ENCODE measurements at places on chromosomes 5 and 9.

GRCh38 chr5:180669661-180670060, 20.3 kb upstream of the FLT4 start:
- no peak for DNase-seq

- DNase-seq: no peak
Observed at GRCh38 chr5:12911156-12911555, 1006.9 kb upstream of the CTNND2 start.

DNA sequence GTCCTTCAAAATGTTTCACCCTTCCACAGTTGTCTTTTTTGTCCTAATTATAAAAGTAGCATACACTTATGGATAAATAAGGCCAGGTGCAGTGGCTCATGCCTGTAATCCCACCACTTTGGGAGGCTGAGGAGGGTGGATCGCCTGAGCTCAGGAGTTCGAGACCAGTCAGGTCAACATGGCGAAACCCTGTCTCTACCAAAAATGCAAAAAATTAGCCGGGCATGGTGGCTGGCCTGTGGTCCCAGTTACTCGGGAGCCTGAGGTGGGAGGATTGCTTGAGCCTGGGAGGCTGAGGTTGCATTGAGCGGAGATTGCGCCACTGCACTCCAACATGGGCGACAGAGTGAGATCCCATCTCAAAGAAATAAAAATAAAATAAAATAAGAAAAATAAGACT, 1.6 kb downstream of the C5orf52 start:
- no peak for DNase-seq

DNA sequence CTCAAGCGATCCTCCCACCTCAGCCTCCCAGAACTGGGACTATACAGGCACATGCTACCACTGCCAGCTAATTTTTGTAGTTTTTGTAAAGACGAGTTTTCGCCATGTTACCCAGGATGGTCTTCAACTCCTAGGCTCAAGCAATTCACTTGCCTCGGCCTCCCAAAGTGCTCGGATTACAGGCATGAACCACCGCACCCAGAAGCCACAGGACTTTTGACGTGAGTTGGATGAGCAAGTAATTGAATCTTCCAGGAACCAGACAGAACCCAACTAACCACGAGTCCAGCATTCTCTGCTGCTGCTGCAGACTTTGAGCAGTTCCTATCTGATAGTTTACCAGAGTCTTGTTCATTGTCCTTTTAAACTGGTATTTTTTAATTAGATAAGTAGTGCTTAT, 9.6 kb upstream of the ATP6V0E1 start:
- DNase-seq: no peak

GRCh38 chr9:96141128-96141474, 160.9 kb downstream of the HSD17B3 start:
- DNase-seq: no peak

GRCh38 chr9:82480921-82481320, 492.3 kb downstream of the SPATA31D1 start:
- DNase-seq: no peak

GRCh38 chr9:124213396-124213795, 44.4 kb upstream of the NEK6 start:
- DNase-seq: no peak

DNA sequence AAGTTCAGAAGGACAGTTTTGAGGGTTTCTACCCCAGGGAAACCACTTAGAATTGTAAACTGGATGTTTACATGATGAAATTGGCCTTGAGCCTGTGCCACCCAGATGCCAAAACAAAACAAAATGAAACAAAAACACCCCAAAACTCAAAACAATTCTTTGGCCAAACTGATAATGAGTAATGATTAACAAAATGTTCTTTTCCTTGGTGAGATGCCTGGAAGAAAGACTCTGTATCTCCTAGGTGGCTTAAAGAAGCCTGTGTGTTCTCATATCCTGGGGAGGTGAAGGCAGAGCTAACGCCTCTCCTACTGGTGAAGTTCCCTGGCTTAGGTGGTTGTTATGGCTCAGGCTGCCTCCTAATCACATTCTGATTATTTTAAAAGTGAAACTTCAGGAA, 120.5 kb downstream of the NPR3 start:
- DNase-seq: peak; percentile 31

GRCh38 chr9:88791105-88791805, 200.0 kb upstream of the S1PR3 start:
- DNase-seq: peak; percentile 61

DNA sequence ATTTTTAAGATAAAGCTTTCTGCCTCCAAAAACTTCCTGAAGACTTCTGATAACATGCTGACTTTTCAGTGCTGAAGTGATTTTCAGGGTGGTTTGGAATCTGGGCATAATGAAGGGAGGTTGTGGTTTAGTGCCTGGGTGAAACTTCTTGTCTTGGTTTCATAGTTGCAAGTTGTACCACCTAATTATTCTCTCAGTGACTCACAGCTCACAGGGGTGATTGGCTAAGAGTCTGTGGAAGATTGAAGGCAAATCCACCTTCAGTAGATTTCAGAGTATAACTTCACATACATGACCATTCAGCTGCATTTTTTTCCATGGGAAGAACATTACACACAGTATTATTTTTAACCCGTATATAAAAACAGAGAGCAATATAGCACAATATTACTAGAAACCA, 199.9 kb downstream of the PTTG1 start:
- DNase-seq: no peak

- no peak for DNase-seq
Observed at GRCh38 chr5:56192246-56192645, 40.9 kb downstream of the ANKRD55 start.

DNA sequence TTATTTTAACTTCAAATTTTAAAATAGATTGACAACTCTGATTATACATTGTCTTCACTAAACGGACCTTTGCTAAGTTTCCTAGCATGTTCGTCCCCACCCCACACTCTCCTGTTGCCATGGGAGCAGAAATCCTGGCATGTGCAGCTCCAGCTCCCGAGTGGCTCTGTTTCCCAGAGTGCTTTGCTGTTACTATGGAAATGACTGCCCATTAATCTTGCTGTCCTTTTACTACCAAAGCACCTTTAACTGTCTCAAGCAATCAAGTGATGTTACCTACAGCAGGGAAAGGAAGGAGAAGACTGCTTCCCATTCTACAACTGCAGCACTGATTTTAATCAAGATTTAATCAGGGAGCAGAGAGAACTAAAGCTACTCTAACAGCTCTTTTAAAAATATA, 212.0 kb upstream of the KIF2A start:
- DNase-seq: peak; percentile 44

DNA sequence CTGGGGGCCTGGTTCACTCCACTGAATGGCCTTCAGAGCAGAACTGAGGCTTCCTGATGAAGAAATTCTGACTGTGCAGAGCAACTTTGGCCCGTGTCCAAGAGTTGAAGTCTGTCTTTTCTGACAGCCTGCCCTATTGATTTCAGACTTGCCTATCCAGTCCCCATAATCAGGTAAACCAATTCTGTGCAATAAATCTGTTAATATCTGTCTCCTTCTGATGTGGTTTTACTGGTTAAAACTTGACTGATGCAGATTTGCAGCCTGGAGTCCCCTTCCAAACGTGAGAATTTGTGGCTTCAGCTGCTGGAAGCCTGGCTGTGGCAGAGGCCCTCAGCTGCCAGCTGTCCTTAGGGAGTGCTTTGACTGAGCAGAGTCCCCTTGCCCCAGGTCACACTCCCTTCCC, 283.9 kb upstream of the ANKRD55 start:
- DNase-seq: peak; percentile 9

DNA sequence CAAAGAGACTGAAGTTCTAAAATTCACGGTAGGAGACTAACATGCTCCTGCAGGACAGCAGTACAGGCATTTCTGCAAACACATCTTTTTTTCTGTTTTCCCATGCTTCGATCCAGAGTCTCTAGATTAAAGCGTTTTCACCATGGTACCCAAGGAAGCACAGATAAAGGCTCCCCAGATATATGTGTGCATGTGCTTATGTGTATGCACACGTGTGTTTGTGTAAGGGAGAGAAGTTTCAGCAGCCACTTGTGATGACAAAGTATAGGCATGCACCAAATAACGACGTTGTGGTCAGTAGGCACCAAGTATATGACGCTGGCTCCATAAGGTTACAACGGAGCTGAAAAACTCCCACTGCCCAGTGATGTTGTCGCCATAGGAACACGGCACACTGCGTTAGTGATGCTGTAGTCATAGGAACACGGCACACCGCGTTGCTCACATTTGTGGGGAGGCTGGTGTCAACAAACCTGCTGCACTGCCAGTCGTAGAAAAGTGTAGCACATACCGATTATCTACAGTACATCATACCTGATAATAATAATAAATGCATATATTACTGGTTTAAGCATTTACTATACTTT, 21.7 kb downstream of the MED10 start:
- no peak for DNase-seq

DNA sequence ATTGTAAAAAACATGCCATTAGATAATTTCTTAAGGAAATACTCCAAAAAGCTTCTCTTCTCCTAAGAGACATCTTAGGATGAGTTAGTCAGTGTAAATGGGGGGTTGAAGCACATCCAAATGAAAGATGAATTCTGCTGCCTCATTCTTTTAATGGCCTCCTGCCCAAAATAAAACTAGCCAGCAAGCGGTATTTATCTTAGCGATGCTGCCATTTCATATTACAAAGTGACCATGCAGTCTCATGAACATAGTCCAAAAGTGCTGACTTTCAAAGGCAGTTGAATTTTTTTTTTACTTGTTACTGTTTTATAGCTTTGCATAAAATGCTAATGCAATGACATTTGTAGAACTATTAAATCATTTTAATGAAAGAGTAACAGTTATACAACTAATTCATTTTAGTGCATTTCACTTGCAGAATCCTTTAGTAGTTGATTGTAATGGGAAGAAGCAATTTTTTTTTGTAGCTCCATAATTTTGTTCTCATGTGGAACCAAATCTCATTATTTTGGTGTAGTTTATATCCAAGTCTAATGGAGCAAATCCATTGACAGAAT, 151.5 kb downstream of the CAVIN4 start:
- no peak for DNase-seq

DNA sequence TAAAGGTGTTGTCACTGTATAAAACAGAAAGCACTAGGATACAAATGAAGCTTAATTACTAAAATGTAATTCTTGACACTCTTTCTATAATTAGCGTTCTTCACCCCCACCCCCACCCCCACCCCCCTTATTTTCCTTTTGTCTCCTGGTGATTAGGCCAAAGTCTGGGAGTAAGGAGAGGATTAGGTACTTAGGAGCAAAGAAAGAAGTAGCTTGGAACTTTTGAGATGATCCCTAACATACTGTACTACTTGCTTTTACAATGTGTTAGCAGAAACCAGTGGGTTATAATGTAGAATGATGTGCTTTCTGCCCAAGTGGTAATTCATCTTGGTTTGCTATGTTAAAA, 43.8 kb downstream of the NDFIP1 start:
- no peak for DNase-seq

DNA sequence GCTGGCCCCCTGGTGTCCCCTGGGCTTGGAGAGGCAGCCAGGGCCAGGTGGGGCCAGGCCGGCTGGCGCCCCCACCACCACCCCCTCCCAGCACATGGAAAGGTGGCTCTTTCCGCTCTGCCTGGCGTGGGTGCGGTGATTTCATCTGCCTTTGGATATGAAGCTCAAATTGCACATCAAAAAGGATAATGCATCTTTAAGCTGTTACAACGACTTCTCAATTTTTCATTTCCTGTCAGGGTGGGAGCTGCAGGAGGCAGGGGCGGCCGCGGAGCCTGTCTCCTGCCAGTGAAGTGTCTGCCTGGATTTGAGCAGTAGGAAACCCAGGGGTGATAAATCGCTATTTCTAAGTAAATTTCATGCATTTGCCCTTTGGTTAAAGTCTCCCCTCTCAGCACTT, 169.2 kb upstream of the MVB12B start:
- DNase-seq: no peak

- no peak for DNase-seq
Observed at GRCh38 chr5:150159741-150160179, 4.1 kb upstream of the PDGFRB start.

DNA sequence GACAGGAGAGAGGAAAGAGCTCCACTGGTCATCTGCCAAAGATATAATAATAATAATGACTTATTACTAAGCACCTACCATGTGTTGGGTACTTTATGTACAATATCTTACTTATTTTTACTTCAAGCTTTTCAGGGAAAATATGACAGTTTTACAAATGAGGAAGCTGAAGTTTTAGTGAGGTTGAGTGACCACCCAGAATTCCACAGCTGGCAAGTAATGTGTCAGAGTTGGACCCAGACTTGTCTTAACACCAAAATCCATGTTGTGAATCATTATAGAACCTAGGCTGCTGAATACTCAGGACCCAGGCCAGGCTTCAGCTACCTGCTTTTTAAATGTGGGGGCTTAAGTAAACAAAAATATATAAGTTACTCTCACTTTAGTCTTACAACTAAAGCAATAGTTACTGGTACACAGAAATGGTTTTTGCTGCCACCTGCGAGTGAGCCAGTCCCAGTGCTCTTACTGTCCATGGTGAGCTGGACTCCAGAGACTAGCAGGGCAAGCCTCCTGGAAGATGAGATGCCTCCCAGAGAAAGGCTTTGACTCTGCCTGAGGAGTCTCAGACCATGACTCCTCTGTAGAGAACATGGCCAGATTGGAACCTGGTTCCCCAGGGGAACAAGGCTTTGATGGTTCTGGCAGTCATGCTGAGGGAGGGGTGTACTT, 29.9 kb downstream of the RUSC2 start:
- DNase-seq: peak; percentile 49

DNA sequence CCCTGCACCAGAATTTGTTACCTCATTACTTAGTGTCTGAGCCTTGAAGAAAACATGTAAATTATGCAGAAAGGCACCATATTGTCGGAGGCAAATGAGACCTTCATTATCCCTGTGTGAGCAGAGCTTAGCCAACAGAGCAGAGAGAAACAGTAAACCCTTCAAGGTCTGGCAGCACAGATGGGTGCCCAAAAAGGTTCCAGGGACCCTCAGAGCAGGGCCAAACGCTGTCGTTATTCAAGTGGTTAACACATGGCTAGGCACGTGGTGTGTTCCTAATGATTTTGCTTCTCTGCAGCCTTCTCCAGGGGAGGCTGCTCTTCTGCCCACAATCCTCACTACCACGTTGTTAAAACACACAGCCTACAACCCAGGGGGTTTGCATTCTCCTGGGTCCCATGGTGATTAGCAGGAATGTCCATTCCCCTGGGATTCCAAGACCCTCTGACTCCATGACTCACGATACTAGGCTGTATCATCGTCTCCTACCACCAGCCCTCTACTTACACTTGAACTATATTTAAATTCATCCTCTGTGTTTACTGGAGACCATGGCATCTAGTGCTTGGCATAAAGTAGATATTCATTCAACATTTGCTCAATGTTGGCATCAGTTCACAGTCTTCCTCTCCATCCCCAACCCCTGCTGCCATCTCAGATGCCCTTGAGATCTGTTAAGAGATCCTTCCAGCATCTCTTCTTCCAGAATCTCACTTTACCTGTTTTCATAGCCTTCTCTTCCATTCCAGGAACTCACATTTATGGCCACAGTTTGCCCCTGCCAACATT, 174.5 kb upstream of the RAD23B start:
- DNase-seq: no peak

DNA sequence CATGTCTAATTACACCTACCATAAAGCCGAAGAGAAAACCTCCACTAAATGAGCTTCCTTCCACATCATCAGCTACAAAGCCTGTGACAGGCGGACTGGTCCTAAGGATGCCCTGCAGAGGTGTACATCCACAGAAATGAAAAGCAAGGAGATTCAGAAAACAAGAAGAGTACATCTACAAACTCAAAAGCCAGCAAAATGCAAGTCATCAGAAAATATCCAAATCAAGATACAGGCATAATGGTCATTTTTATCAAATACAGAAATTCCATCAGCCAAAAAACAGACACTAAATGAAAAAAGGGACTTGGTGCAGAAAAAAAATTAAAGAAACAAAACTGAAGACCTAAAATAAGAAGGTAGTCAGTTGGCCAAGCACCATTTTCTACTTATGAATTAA, 79.7 kb downstream of the FRMD3 start:
- DNase-seq: no peak

GRCh38 chr5:16995372-16995771, 59.3 kb upstream of the MYO10 start:
- no peak for DNase-seq
